ENCODE measurements at places on chromosomes 5 and 9.
A peak's percentile ranks its signal among the peaks of the same experiment; 100 is the strongest.

GRCh38 chr5:40755093-40755406, 711 bp downstream of the TTC33 start:
- H3K4me3 ChIP-seq = peak overlapping the region; percentile 84
- peaks cover 8% of the 10 kb centered on the region for H3K4me1 ChIP-seq
- peaks cover 12% of the 10 kb centered on the region for H3K36me3 ChIP-seq

- H3K4me1 ChIP-seq = peaks cover 26% of the 10 kb centered on the region
- no peak overlapping the region for H3K27ac ChIP-seq
- no peaks in the 10 kb centered on the region for H3K36me3 ChIP-seq
- peak overlapping the region; percentile 9 for H3K4me3 ChIP-seq
These were observed 1639.4 kb upstream of the C9orf72 start for GRCh38 chr9:29212397-29213387.

DNA sequence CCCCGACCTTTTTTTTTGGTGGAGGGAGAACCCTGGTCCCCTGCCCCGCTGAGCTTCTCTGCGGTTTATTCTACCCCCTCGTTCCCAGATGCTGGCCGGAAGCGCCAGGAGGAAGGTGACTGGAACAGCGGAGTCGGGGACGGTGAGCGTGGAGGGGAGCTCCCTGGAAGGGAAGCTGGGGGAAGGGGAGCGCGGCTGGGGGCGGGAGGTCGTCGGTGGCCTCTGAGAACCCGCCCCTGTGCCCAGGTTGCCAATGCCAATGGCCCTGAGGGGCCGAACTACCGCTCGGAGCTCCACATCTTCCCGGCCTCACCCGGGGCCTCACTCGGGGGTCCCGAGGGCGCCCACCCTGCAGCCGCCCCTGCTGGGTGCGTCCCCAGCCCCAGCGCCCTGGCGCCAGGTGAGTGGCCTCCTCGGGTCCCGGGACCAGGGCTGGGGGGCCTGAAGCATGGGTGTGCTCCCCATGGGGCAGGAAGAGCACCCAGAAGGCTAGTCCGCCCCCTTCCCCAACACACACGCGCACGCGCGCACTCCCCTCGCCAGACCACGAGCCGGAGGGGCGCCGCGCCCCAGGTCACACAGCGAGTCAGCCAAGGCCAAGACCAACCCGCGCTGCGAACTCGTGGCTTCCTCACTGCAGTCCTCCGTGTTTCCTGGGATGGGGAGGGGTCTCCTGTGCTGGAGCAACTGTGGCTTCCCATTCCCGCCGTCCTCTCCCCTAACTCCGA, 10.6 kb downstream of the MYOZ3 start:
- H3K27me3 ChIP-seq = no peaks in the 10 kb centered on the region
- H3K36me3 ChIP-seq = no peaks in the 10 kb centered on the region
- no peak for DNase-seq
- no peak overlapping the region for H3K27ac ChIP-seq
- peak overlapping the region; percentile 52 for H3K4me3 ChIP-seq

GRCh38 chr9:84850830-84851392, 181.4 kb downstream of the NTRK2 start:
- peaks cover 17% of the 10 kb centered on the region for H3K4me1 ChIP-seq
- H3K27ac ChIP-seq = no peak overlapping the region
- H3K4me3 ChIP-seq = no peak overlapping the region
- no peak for DNase-seq
- H3K36me3 ChIP-seq = no peaks in the 10 kb centered on the region
- no peaks in the 10 kb centered on the region for H3K27me3 ChIP-seq

DNA sequence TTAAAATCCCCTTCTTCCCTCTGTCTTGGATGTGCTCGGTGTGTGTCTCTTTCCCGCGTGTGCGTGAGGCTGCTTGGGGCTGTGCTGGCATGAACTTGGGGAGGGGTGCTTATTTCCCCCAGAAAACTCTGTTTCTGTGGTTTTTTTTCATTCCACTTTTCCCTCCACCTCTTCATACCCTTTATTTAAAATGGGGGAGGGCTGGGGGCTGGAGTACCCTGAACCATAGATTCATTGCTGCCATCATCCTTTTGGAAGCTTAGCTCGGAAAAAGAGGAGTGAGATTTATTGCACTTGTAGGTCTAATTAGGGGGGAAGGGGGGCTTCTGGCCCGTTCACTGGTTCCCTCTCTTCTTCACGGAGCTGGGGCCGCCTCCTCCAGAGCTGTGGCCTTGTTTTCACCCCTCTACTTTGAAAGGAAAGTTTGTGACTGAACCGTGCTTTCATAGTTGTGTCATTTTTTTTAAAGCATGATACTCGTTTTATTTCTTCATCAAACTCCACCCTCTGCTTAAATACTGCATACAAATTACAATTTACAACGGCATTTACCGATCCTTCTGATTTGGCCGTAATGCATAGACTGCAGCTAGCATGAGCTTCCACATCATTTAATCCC, 2.9 kb downstream of the NR2F1 start:
- H3K27me3 ChIP-seq = peaks cover 60% of the 10 kb centered on the region
- H3K4me1 ChIP-seq = peaks cover 37% of the 10 kb centered on the region
- no peak for DNase-seq
- peak overlapping the region; percentile 57 for H3K4me3 ChIP-seq
- H3K36me3 ChIP-seq = no peaks in the 10 kb centered on the region
- H3K27ac ChIP-seq = no peak overlapping the region

- DNase-seq = no peak
- H3K36me3 ChIP-seq = no peaks in the 10 kb centered on the region
- H3K4me3 ChIP-seq = no peak overlapping the region
- H3K27me3 ChIP-seq = peaks cover 13% of the 10 kb centered on the region
- H3K4me1 ChIP-seq = no peaks in the 10 kb centered on the region
These were observed 94.1 kb upstream of the ADAMTS2 start for GRCh38 chr5:179439181-179439985.

- no peak overlapping the region for H3K27ac ChIP-seq
- no peak overlapping the region for H3K4me3 ChIP-seq
- no peaks in the 10 kb centered on the region for H3K27me3 ChIP-seq
These were observed 420.9 kb upstream of the DAP start for GRCh38 chr5:11181940-11182339.

- no peaks in the 10 kb centered on the region for H3K36me3 ChIP-seq
- no peaks in the 10 kb centered on the region for H3K27me3 ChIP-seq
- H3K4me3 ChIP-seq = no peak overlapping the region
- H3K4me1 ChIP-seq = no peaks in the 10 kb centered on the region
These were observed 55.9 kb upstream of the ERCC6L2 start for GRCh38 chr9:95819636-95820035.

DNA sequence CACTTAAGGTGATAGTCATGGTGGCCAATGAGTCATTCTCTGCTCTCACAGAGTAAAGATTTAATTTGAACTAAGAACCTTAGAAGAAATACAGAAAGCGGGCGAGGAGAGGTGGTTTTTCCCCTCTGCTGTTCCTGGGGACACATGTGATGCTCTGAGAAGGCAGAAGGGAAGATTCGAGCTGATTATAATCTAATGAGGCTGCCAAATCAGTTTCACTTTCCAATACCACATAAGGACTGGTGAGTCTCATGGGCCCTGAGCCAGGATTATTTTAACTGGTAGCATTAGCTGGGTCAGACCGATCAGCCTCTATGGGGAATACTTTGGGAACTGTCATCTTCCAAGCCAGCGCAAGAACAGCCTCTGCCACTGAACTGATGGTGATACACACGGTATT, 116.5 kb downstream of the SLC1A3 start:
- H3K27me3 ChIP-seq = no peaks in the 10 kb centered on the region
- no peak overlapping the region for H3K4me3 ChIP-seq
- no peak overlapping the region for H3K27ac ChIP-seq
- DNase-seq = no peak
- H3K4me1 ChIP-seq = no peaks in the 10 kb centered on the region
- no peaks in the 10 kb centered on the region for H3K36me3 ChIP-seq

DNA sequence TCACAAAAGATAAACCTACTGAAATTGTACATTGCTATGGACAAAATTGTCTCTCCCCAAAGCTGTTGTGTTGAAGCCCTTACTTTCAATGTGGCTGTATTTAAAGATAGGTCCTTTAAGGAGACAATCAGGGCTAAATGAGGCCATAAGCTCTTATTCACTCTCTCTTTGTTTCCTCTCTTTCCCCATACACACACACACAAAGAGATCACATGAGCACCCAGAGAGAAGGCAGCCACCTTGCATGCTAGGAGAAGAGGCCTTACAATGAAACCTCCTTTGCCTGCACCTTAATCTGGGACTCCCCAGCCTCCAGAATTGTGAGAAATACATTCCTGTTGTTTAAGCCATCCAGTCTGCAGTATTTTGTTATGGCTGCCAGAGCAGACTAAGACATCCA, 1295.6 kb upstream of the CDH6 start:
- H3K4me3 ChIP-seq = no peak overlapping the region
- no peaks in the 10 kb centered on the region for H3K4me1 ChIP-seq
- DNase-seq = no peak
- H3K27me3 ChIP-seq = no peaks in the 10 kb centered on the region
- no peaks in the 10 kb centered on the region for H3K36me3 ChIP-seq
- H3K27ac ChIP-seq = no peak overlapping the region

DNA sequence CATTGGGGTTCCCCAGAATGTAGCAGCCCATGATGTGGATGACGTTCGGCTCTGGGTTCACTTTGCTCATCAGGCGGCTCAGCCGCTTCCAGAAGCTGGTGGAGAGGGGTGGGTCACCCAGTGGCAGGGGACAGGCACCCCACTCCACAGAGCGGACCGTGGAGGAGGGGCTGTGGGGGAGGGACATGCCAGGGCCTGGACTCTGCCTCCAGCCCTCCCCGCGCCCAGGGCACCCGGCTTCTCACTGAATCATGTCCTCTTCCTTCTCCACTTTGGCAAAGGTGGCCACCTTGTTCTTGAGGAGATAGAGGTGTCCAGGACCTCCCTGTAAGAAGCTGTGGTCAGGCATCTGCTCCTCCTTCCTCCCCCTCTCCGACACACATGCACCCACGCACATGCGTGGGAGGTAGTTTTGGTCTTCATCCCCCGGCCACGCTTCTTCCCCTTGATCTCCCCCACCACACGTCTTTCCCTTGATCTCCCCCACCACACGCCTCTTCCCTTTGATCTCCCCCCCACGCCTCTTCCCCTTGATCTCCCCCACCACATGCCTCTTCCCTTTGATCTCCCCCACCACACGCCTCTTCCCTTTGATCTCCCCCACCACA, 8.9 kb upstream of the ENTPD8 start:
- H3K27ac ChIP-seq = no peak overlapping the region
- no peaks in the 10 kb centered on the region for H3K36me3 ChIP-seq
- peaks cover 9% of the 10 kb centered on the region for H3K4me1 ChIP-seq
- H3K4me3 ChIP-seq = no peak overlapping the region
- DNase-seq = peak; percentile 21

- no peak for DNase-seq
- H3K4me1 ChIP-seq = peaks cover 6% of the 10 kb centered on the region
- no peak overlapping the region for H3K4me3 ChIP-seq
- no peaks in the 10 kb centered on the region for H3K27me3 ChIP-seq
These were observed 67.4 kb downstream of the UGCG start for GRCh38 chr9:111963995-111964394.

- no peaks in the 10 kb centered on the region for H3K4me1 ChIP-seq
- no peaks in the 10 kb centered on the region for H3K36me3 ChIP-seq
- peaks cover 10% of the 10 kb centered on the region for H3K27me3 ChIP-seq
- H3K27ac ChIP-seq = no peak within 1 kb of the TSS
- H3K4me3 ChIP-seq = peak within 1 kb of the TSS; percentile 59
These were observed at the start of gene BRINP1 for GRCh38 chr9:119368681-119369581. BRINP1 (minus strand) TSS chr9:119369435; CDS start chr9:119313355, 56,080 bp downstream.

DNA sequence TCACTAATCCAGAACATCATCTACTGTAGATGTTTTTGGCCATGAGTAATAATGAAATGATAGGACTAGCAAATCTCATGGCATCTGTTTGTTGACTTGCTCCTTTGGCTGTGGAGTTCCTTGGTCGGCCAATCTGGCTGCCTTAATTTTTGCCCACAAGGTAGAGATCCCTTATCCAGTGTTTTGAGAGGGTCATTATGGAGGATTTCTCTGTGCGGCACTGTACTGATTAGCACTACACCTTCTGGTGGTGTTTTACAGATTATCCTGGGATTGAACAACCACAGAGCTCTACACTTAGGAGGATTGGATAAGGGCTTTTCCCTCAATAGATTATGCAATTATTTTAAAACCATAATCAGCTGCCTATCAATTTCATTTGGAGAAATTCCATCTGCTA, 3.2 kb upstream of the ENHO start:
- H3K27me3 ChIP-seq = no peaks in the 10 kb centered on the region
- no peak for DNase-seq
- H3K36me3 ChIP-seq = no peaks in the 10 kb centered on the region
- H3K4me3 ChIP-seq = no peak overlapping the region
- no peak overlapping the region for H3K27ac ChIP-seq

DNA sequence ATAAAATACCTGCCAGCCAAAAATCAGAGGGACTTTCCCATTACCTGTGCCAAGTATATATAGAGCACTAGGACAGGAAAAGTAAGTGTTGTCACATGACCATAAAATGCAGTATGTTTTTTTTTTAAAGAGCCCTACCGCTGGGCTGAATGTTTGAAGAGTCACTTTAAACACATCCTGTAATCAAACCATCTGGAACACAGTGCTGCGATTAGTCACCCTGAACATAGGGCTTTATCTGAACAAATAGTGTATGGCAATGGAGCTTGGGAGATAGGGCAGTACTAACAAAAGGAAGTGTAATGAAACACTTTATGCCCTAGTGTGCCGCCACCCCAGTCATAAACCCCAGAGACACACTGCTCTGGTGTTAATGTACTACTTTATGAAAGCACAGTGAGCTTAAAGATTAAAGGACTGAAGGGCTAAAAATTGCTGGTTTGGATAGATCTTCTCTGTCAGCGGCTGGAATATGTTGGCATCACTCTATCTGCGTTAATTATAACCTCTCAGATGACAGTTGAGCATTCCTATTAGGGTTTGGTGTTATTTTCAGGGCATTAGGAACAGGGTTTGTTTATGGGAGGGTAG, 90.4 kb downstream of the ZNF608 start:
- peak overlapping the region; percentile 42 for H3K27ac ChIP-seq
- no peaks in the 10 kb centered on the region for H3K36me3 ChIP-seq
- peak overlapping the region; percentile 15 for H3K4me3 ChIP-seq
- DNase-seq = no peak

GRCh38 chr9:99819123-99819855, 2.4 kb upstream of the NR4A3 start:
- H3K27me3 ChIP-seq = peaks cover 6% of the 10 kb centered on the region
- peak; percentile 94 for DNase-seq
- H3K4me3 ChIP-seq = peak overlapping the region; percentile 89
- peaks cover 13% of the 10 kb centered on the region for H3K4me1 ChIP-seq
- H3K27ac ChIP-seq = peak overlapping the region; percentile 97

- H3K4me1 ChIP-seq = no peaks in the 10 kb centered on the region
- H3K36me3 ChIP-seq = no peaks in the 10 kb centered on the region
- no peak overlapping the region for H3K4me3 ChIP-seq
- H3K27me3 ChIP-seq = no peaks in the 10 kb centered on the region
- DNase-seq = peak; percentile 29
These were observed 16.0 kb upstream of the PUM3 start for GRCh38 chr9:2859776-2860379.

GRCh38 chr9:3825721-3826120, 299.9 kb upstream of the RFX3 start:
- H3K36me3 ChIP-seq = no peaks in the 10 kb centered on the region
- no peak for DNase-seq
- no peaks in the 10 kb centered on the region for H3K4me1 ChIP-seq
- H3K27me3 ChIP-seq = no peaks in the 10 kb centered on the region

- no peak overlapping the region for H3K27ac ChIP-seq
- H3K4me1 ChIP-seq = no peaks in the 10 kb centered on the region
- H3K27me3 ChIP-seq = peaks cover 22% of the 10 kb centered on the region
- H3K4me3 ChIP-seq = no peak overlapping the region
- H3K36me3 ChIP-seq = no peaks in the 10 kb centered on the region
- DNase-seq = peak; percentile 44
These were observed 14.1 kb upstream of the SLC9A3 start for GRCh38 chr5:538271-538771.

Data from heart left ventricle (tissue), 16 donors.